ENCODE measurements at places on chromosomes 1 and 21.
A peak's percentile ranks its signal among the peaks of the same experiment; 100 is the strongest.

DNA sequence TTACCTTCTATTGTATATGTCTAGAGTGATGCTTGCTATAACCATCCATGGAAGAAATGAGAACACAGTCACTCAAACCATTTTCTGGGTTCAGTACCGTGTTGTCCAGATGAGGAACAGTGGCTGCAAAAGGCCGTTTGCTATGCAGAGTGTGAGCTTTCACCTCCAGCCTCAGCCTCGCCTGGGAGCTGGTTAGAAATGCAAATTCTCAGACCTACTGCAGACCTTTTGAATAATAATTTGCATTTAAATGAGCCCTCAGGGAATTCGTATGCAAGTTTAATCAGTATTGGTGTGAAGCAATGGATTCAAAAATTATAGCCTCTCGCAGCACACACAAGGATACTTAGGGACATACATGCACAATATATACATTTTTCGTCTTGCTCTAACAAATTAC, 24.1 kb downstream of the KCNJ15 start:
- no peak for DNase-seq

DNA sequence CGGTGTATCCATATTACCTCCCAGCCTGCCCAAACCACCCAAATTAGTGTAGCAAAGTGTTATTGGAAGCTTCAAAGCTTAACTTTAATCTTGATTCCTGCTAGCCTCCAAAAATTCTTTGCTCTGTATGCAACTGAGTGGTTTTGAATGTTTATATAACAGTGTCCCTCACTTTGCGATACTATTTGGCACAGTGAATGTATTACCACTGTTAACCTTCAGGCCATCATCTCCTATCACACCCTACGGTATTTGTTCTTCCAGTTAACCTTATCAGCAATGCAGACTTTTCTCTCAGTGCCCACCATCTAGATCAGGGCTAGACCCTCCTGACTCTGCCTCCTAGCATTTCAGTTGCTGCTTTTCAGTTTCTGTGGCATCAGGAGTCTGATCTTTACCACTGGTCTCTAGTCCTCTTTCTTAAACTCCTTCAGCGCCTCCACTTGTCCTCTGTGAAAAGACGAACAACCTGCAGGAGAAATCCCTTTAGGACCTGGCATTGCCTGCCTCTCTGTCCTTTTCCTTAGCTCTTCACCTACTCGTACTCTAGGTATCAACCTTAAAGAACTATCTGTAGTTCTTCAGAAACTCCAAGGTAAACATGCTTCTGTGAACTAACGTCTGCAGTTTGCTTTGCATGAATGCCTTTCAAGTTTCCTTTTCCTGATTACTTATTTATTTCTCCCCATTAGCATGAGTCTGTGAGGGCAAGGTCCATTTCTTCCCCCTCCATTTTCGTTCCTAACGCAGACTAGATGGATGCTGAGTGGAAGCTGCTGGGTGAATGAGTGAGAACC, 71.7 kb downstream of the SNX7 start:
- DNase-seq: peak; percentile 4

- no peak for DNase-seq
Measured at GRCh38 chr1:212315907-212316306, 30.7 kb downstream of the PPP2R5A start.

DNA sequence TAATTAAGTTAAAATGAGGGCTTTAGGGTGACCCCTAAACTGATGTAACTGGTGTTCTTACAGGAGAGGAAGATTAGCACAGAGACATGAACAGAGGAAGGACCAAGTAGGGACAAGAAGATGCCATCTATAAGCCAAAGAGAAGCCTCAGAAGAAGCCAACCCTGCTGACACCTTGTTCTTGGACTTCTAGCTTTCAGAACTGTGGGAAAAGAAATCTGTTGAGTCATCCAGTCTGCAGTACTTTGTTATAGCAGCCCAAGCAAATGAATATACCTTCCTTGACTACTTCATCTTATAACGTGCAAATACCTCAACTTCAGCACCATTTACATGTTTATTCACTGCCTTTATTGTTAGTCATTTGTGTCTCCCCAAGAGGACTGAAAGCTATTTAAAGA, 3.4 kb downstream of the ZBTB21 start:
- DNase-seq: no peak

GRCh38 chr1:154629061-154629674, 21.2 kb upstream of the ADAR start:
- no peak for DNase-seq

- no peak for DNase-seq
Measured at GRCh38 chr1:160436966-160437365, 36.6 kb downstream of the VANGL2 start.

- no peak for DNase-seq
Measured at GRCh38 chr1:184407816-184408510, 21.1 kb downstream of the C1orf21 start.

- no peak for DNase-seq
Measured at GRCh38 chr1:183958958-183959357, 78.6 kb downstream of the COLGALT2 start.

DNA sequence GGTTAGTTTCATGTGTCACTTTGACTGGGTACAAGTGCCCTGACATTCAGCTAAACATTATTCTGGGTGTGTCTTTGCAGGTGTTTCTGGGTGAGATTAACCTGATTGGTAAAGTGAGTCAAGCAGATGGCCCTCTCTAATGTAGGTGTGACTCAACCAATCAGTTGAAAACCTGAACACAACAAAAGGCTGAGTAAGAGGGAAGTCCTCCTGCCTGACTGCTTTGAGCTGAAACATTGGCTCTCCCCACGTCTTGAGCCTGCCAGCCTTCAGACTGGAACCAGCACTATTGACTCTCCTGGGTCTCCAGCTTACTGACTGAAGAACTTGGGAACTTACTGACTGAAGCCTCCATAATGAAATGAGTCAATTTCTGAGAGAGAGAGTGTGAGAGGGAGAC, 70.0 kb upstream of the C21orf91 start:
- no peak for DNase-seq

GRCh38 chr1:201090541-201090940, 21.7 kb downstream of the CACNA1S start:
- no peak for DNase-seq

- no peak for DNase-seq
Measured at GRCh38 chr1:203632941-203633340, 6.3 kb downstream of the ATP2B4 start.

DNA sequence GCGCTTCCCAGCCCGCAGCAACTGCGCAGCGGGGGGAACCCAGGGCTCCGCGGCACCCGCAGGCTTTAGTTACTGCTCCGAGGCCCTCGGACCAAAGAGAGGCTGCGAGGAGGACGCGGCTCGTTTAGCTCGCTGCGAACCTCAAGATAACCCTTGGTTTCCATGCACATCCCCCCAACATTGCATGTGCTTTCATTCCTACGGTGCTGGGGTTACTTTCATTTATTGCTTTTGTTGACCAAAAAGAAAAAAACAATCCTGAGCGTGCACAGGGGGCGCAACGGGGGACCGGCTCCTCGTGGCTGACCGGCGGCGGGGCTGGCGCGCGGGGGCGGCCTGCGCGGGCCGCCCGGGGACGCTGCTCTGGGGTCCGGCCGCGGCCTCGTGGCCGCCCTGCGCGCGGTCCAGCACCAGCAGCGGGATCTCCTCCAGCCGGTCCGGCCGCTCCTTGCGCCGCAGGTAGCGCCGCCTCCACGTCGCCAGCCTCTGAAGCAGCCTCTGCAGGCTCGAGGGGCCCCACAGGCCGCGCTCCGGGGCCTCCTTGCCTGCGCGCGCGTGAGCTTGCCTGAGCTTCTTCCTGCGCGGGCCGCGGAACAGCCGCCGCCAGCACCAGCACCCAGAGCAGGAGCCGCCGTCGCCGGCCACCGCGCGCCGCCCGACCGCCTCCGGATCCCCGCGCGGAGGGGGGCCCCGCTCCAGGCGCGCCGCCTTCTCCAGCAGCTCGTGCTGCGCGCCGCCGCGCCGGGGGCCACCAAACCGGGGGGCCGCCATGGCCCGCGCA, 77.4 kb downstream of the DESI2 start:
- DNase-seq: peak; percentile 60

DNA sequence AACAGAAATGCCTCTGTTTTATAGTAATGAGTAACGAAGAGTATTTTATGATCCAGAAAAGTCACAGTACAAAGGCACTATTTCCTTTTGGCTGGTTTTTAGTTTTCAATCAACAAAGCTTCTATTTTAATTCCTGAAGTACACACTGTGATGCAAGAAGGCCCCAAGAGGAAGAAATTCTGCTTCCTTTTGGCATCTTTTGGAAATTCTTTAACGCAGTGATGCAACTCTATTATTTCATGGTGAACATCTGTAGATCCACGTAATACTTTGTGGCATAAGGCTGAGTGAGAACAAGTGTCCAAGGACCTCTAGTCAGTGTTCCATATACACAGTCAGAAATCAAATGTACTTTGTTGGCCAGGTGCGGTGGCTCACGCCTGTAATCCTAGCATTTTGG, 137.5 kb downstream of the TGFB2 start:
- no peak for DNase-seq

- peak; percentile 49 for DNase-seq
Measured at GRCh38 chr21:34762786-34763185, 94.0 kb downstream of the CLIC6 start.

DNA sequence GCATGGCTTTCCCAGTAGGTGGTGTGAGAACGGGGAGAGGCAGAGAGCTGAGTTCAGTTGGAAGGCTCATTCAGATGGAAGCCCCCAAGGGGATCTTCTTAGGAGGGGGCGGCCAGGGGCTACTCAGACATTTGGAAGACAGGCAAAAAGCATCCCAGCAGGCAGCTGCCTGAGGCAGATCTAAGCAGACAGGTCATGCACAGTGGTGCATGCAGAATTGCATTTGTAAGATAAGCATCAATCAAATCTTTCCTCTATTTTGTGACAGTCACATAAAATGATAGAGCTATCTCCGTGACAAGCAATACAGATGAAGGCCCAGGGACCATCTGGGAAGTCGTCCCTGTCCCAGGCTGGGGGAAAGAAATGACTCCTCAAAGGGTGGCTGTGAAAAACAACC, 3.8 kb downstream of the RAB3B start:
- DNase-seq: no peak

GRCh38 chr1:174954073-174954460, 45.7 kb upstream of the CACYBP start:
- DNase-seq: no peak

GRCh38 chr1:164064501-164064900, 494.5 kb upstream of the PBX1 start:
- no peak for DNase-seq

DNA sequence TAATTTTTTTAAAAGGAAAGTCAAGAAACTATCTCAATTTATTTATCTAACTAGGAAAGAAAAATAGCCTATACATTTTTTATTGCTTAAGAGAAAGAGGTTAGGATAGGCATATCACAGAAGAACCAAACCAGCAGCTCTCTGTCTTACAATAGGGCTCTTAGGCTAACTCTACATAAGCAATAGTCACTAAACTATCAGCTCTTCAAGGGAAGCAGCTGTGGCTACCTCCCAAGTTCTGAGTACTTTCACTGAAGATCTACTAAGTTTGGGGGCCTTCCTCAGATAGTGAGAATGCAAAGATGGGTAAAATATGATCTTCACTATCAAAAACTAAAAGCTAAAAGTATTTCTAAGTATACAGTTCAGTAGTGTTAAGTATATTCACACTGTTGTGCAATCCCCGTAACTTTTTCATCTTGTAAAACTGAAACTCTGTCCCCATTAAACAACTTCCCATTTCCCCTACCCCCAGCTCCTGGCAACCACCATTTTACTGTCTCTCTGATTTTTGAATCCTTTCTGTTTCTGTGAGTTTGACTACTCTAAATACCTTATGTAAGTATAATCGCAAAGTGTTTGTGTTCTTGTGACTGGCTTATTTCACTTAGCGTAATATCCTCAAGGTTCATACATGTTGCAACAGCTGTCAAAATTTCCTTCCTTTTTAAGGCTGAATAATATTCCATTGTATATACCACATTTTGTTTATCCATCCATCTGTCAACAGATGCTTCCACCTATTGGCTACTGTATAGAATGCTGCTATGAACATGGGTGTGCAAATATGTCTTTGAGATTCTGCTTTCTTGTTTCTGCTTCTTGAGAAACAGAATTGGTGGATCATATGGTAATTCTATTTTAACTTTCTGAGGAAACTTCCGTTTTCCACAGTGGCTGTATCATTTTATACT, 73.3 kb downstream of the ACBD6 start:
- DNase-seq: no peak

GRCh38 chr1:113194846-113195830, 122.1 kb downstream of the LRIG2 start:
- no peak for DNase-seq

DNA sequence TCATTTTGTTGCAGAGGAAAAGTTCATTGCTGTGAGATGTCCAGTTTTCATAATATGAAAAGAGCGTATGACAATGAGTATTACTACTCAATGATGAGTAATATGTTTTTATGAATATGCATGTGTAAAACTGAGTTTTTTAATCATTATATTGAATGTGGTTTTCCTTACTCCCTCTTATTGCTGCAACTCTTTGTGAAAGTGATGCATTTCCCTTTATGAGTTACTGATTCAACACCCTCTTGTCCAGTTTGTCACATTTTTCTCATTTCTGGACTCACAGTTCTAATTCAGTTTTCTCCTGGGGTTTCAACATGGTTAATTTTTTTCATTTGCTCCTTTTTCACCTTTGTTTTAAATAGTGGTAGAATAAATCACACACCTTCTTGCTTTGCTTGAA, 35.2 kb upstream of the KCNJ15 start:
- no peak for DNase-seq

GRCh38 chr1:112674986-112675727, 698 bp downstream of the MOV10 start:
- peak; percentile 64 for DNase-seq

GRCh38 chr1:230825761-230826160, 42.6 kb downstream of the C1orf198 start:
- DNase-seq: no peak

GRCh38 chr21:18382141-18382540, 21.4 kb downstream of the TMPRSS15 start:
- DNase-seq: no peak

GRCh38 chr1:106360252-106360651, 696.2 kb upstream of the PRMT6 start:
- no peak for DNase-seq

- DNase-seq: no peak
Measured at GRCh38 chr1:157882580-157882979, 41.0 kb upstream of the CD5L start.

DNA sequence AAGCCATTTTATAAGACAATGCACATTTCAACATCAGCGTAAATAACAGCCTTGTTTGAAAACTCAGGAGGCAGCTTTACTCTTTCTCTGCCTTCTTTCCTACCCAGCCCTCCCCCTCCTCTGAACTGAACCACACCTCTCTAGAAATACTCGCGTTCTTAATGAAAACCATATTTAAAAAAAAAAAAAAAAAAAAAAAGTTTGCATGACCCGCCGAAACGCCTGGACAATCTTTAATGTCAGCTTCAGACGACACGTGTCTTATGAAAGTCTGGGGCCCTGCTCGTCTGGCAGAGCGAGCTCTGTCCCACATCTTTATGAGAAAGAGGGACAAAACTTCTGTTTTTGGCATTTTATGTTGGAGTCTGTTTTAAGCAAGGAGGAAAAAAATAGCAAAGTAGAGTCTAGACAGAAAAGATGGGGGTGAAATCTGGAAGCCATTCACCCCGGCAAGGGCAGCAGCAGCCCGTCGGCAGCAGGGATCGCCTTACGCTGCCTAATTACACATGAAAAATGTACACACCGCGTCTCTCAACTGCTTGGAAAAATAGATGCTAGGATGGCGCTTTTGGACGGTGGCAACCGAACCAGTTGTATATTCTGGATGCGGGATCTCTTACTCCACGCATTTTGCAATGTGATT, 130.4 kb upstream of the ETS2 start:
- no peak for DNase-seq

GRCh38 chr1:14598498-14599182, at the start of gene KAZN:
TSS of gene KAZN (plus strand) at chr1:14598685.
- DNase-seq: peak; percentile 26

- DNase-seq: no peak
Measured at GRCh38 chr1:198856601-198857000, 217.8 kb downstream of the PTPRC start.

GRCh38 chr1:18178111-18178510, 70.5 kb downstream of the IGSF21 start:
- no peak for DNase-seq

Data from AG08396 (cell line).